ENCODE measurements at places on chromosomes 2 and 18.

DNA sequence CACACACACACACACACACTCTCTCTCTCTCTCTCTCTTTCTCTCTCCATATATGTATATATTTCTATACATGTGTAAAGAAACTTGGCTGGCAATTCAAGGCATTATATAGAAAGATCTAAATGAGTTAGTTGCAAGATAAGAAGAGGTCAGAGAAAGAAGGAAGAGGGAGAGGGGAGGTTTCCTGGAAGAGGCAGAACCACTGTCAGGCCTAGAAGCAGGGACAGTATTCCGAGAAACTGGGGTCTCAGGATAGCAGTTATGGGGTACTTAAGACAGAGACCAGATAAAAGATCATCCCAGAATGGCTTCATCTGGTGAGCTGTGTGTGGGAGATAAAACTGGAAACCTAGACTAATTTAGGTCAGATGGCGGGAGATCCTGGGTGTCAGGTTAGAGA, 180.8 kb downstream of the CAMKMT start:
- no peak for DNase-seq

DNA sequence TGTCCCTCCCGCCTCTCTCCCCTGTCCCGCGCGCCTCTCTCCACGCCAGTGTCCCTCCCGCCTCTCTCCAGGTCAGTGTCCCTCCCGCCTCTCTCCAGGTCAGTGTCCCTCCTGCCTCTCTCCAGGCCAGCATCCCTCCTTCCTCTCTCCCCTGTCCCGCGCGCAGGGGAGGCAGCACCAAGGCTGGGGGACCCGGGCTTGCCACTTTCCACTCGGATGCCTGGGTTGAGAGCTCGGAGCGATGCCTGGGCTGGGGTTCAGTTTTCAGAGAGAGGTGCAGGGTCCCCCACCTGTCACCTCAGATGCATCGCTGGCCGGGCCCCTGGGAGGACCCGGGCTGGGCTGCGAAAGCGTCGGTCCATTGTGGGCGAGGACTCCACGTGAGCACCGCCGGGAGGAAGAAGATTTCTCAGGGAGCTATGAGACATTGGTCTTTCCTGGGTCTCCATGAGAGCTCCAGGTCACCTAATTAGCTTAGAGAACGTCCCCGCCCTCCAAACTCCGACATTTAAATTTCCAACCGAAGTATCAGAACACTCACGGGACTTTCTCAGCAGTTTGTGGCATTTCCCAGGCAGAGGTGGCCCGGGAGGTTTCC, 2.1 kb downstream of the FBLN7 start:
- no peak for DNase-seq

GRCh38 chr2:54083021-54083420, 32.4 kb upstream of the ACYP2 start:
- DNase-seq: no peak

DNA sequence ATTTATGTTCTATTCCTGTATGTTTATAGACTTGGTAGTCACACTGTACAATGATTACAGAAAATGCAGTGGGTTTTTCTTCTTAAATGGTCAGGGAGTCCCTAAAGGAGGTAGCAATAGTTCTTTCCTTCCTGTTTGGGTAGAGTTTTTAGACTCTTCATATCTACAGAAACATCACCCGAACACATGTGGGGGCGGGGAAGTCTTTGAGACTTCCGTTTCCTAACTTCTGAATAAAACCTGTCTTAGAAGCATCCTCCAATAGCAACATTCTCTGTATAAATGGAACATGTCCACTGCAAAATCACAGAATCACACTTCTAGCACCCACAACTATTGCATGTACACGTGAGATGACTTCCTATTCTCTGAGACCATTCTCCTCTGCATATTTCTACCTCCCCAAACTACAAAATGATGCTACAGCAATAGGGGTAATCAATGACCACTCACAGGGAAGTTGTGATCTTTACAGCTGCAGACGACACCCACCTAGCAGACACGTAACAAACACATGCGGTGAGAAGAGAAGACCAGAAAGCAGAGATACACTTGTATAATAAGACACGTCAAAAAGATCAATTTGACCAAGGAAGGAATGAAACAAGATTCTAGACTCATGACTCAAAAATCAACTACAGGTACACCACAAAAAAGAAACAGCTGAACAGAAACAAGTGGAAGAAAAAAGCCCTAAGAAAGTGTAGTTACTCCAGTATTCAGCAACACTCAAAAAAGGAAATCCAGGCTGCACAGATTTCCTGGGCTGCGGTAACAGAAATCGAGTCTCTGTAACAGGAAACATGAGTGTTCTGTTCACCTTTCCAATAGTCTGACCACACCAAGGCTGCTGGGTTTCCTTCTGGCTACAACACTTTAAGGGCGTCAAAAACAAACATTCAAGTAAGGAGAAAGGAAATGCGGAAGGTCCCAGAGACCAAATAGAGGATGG, 120.4 kb downstream of the ZNF516 start:
- DNase-seq: peak; percentile 73

DNA sequence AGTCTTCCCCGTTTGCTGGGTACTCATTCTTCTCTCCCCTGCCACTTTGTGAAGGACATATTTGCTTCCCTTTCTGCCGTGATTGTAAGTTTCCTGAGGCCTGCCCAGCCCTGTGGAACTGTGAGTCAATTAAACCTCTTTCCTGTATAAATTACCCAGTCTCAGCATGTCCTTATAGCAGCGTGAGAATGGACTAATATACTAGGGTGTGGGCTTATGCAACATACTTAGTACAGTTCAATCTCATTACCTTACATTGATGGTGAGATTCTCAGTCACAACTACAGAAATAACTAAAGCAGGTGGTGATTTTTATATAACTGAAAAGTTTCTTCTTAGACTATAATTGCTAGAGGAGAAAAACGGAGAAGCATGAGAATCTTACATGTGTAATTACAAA, 237.9 kb upstream of the MMADHC start:
- no peak for DNase-seq

GRCh38 chr2:118841828-118842461, 5.5 kb downstream of the EN1 start:
- no peak for DNase-seq

- no peak for DNase-seq
These were observed 25.7 kb downstream of the UPP2 start for GRCh38 chr2:158127380-158127804.

GRCh38 chr2:106223347-106223746, 29.2 kb upstream of the UXS1 start:
- no peak for DNase-seq

All from activated CD8-positive, alpha-beta T cell treated with anti-CD3 and anti-CD28 coated beads, Interleukin-2, amount 10 ng/mL, durations not matched to agents 7 days and 5 days (primary cell).